Activated effector memory CD4-positive, alpha-beta T cell treated with Interleukin-2 at 50 U/mL for 16 hours (primary cell): ENCODE measurements at places on chromosomes 1 and 21.
A peak's percentile ranks its signal among the peaks of the same experiment; 100 is the strongest.

- DNase-seq = no peak
These were observed 19.2 kb upstream of the RCAN3 start for GRCh38 chr1:24483441-24483840.

DNA sequence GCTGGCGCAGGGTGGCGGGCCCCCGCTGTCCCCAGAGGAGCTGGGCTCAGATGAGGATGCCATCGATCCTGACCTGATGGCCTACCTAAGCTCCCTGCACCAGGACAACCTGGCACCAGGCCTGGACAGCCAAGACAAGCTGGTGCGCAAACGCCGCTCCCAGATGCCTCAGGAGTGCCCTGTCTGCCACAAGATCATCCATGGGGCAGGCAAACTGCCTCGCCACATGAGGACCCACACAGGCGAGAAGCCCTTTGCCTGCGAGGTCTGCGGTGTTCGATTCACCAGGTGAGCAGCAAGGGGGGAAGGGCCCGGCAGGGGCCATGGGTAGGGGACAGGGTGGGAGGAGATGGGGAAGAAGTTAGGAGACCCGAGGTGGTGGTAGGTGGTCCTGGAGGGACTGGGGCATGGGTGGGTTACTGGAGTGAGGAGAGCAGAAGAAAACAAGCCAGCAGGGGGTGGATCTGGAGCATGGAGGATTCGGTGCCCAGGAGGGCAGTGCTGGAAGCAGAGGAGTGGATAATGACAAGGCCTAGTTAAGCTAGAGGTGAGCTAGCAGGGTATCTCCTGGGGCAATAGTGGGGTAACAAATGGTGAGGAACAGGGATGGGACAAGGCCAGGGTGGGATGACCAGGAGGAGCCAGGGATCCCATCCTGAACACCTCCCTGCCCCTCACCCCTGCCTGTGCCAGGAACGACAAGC lies 13.1 kb downstream of the ZBTB7B start:
- DNase-seq = no peak

DNA sequence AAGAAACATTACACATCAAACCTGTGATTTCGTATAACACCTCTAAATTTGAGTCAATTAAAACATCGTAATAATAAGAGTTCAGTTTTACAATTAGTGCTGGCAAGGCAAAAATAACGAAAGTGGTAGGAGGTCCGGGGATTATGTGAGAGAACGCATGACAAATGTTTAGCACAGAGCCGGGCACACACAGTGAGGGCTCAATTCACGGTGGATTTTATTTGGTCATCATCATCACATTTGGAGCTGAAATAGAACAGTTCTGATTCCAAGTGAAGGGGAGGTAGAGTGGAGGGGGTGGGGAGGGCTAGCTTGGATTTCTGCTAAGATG lies 20.0 kb downstream of the H3-3A start:
- DNase-seq = no peak

DNA sequence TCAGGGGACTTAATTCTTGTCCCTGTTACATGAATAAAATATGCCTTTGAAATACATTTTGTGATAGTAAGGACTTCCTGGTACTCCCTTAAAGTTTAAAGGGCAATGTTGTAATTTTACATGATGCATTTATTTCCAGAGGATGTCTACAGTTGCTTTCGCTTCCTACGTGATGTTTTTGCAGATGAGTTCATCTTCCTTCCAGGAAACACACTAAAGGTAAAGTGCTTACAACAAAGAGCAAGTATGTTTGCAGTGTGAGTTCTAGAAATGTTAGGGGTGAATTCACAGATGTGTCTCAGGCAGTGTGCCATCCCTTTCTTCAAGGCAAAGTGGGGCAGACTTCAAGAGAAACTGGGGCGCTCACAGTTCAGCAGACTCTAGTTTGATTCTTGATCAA lies 31.2 kb downstream of the GNPAT start:
- no peak for DNase-seq

- DNase-seq = no peak
These were observed 34.8 kb downstream of the ZMYND12 start for GRCh38 chr1:42420911-42421585.

- no peak for DNase-seq
These were observed 414.3 kb downstream of the SETD4 start for GRCh38 chr21:35645991-35646390.

DNA sequence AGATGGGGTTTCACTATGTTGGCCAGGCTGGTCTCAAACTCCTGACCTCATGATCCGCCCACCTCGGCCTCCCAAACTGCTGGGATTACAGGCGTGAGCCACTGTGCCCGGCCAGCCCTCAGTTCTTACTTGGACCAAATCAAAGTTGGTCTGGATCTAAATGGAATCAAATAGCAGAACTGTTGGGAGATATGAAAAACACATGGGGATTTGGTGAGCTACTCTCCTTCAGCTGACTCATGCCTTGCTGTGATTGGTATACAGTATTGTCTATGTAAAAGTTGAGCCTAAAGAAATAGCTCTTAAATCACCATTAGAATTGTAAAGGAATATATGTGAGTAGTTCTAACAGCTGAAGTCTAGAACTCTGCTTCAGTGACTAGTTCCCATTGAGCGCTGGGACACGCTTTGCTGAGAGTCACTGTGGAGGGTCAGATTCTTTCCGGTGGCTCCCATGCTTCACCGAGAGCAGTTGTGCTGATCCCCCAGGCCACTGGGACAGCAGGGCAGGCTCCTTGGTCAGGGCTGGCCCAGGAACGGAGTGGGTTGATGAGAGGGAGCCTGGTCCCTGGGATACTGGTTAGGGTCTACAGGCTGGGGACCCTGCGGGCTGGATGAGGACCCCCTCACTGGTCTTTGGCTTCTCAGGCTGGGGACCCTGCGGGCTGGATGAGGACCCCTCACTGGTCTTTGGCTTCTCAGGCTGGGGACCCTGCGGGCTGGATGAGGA lies 14.0 kb downstream of the PKNOX1 start:
- DNase-seq = no peak

DNA sequence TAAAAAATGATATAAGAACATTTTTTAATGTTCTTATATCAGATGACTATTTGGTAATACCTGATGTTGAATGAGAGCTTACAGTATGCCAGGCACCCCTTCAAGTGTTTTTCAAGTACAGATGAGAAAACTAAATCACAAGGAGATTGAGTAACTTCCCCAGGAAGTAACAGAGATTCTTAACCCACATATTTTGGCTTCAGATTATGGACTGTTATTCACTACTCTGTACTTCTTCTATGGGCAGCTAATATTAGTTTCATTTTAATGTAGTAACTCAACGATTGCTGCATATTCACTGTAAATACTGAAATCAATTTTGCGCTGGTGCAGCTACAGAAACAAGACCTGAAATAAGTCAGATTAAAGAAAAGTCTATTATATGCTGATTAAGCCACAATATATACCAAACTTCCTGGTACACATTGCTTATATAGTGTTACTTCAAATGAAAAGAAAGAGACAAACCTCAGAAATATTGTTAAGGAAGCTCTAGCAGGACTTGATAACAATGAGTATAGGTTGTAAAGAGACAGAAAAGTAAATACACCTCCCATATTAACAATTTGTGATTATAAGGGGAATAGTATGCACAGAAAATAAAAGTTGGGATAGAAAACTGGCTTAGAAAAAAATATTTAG lies 19.7 kb downstream of the DPYD start:
- no peak for DNase-seq

DNA sequence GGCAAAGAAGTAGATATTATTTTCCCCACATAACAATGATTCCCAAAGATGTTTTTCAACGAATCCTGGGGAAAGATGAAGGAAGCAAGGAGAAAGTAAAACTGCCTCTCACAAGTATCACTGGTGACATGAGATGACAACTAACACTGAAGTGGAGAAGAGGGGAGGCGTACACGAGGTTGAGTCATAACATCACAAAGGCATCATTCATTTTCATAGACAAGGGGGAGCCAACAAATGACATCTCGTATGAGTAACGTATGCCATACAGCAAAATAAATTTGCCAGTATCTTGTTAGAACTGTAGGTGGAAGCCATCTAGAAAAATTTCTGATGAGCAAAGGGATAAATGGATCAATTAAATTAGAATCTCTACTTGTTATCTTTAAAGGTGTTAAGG lies 56.6 kb downstream of the ATP1B1 start:
- no peak for DNase-seq

GRCh38 chr1:177133977-177134538 lies 30.5 kb downstream of the ASTN1 start:
- no peak for DNase-seq

DNA sequence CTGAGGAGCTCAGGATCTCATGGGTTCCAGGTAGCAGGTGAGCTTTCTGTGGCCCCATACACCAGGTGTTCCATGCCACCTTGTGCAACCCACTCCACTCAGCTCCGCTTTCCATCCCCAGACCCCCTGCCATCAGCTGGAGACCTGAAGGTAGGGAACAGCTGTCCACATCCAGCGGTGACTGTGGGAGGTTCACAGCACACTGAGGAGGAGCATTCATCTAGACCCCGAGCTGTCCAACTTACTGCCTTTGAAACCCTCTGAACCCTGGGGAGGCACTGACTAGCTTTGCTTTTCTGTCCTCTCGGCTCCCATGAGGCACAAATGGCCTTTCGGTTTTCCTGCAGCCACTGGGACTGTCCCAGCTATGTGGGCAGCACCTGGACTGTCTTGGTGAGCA lies 27.9 kb upstream of the ABCG1 start:
- DNase-seq = no peak

GRCh38 chr1:213883618-213884017 lies 104.2 kb upstream of the PROX1 start:
- no peak for DNase-seq

GRCh38 chr21:32702702-32703101 lies 25.1 kb downstream of the SYNJ1 start:
- no peak for DNase-seq

DNA sequence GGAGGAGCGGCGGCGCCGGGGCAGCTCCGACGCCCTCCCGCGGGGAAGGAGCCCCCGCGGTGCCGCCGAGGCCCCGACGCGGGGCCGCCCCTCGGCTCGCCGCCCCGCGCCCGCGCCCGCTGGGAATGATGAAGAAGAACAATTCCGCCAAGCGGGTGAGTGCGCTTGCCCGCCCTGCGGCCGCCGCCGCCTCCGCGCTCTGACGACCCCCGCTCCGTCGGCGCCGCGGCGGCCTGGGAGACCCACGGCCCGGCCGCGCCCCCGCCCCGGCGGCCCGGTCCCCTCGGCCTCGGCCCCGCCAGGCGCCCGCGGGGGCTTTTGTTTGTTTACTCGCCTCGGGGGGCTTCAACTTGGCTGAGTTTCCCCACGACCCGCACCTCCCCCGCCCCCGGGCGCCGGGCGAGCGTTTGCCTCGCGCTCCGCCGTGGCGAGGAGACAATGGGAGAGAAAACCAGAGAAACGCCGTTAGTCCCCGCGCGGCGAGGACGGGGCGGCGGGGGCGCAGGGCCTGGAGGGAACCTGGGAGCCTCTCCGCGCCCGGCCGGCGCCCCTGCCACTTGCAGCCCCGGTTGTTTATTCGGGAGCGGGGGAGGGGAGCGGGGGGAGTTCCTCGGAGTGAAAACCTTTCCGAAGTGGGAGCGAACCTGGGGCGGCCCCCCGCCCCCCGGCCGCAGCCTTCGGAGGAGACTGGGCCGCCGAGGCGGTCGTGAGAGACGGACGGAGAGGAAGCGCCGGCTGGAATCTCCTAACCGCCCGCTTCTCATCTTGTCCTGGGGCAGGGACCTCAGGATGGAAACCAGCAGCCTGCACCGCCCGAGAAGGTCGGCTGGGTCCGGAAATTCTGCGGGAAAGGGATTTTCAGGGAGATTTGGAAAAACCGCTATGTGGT lies 661 bp downstream of the PLEKHO1 start:
- DNase-seq = peak; percentile 25

DNA sequence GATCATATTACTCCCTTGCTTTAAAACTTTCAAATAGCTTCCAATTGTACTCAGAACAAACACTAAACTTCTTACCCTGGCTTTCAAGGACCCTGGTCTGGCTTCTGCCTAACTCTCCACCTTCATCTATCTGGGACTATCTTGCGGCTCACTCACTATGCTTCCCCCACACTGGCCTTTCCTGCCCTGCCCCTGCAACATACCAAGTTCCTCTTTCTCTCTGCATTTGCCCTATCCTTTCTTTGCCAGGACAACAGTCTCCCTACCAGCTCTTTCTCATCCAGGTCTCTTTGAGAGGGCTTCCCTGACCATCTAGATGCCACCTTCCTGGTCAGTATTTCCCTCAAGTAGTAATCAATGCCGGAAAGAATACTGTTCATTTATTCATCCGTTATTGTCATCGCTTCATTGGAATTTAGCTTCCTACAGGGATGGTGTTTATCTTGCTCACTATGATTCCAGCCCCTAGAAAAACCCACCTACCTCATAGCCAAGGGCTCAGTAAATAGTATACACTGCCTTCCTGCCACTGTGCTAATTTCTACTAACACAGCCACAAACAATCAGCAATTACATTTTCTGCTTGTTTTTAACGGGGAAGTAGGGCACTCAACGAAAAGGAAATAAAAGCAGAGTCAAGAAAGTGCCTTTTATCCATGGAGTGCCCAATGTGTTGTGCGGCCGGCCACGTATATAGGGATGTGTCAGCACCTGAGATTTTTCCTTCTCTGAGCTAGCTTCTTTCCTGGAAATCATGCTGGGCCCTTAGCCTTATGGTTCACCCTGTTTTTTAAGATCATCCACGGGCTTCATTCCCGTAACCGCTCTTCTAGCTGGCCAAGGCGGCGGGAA lies 521 bp upstream of the CDC7 start:
- DNase-seq = no peak

GRCh38 chr1:4599521-4599920 lies 54.9 kb upstream of the AJAP1 start:
- DNase-seq = no peak
